ENCODE measurements at places on chromosomes 4 and X.

- DNase-seq: no peak
Observed at GRCh38 chr4:656436-657337, 17.4 kb downstream of the ATP5ME start.

DNA sequence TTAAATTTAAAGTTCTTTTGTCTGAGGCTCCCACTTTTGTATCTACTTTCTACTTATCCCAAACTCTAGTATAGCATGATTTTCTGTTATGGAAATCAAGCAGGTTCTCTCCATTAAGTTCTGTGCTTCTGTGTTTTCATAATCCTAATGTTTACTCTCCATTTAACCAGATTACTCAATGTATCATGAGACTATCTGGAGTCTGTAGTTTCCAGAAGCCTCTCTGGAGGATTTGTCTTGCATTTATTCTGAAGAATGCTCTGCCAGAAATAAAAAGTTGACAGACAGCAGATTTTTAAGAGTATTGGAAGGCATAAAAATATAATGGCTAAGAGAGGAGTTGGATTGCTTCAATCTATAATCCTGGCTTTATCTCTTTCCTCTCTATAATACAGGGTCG lies 39.2 kb upstream of the PLS3 start:
- no peak for DNase-seq

DNA sequence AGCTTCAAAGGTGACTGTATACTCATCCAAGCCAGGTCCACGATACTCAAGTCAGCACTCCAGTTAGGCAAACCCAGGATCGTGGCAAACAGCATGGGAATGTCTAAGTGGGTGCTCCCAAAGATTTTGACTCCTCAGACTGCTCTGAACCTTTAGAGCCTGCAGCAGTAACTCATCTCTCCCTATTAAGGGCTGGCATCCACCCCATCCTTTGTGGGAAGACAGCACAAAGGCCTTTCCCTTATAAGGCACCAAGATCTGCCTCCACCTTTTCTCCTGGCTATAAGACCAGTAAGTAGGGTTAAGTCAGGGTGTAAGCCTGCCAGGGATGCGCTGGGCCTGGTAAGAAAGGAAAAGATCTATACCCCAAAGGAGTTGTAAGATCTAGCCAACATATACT lies 23.6 kb upstream of the SLC25A43 start:
- no peak for DNase-seq

DNA sequence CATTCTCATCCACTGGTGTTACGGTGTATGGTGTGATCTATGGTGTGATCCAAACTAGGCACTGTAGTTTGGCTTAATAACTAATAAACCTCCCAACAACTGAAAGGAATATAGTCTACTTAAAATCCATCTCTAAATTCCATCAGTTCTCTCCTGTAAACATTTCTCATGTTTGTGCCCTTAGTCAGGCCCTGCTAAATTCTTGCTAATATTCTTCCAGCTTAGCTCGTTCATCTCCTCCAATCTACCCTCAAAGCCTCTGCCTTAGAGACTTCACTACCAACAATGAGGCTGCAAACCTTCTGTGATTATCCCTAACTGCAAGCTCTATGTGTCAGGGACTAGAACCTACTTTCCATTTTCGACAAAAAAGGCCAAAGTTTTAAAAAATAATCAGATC lies 28.1 kb downstream of the ZAR1 start:
- DNase-seq: no peak

DNA sequence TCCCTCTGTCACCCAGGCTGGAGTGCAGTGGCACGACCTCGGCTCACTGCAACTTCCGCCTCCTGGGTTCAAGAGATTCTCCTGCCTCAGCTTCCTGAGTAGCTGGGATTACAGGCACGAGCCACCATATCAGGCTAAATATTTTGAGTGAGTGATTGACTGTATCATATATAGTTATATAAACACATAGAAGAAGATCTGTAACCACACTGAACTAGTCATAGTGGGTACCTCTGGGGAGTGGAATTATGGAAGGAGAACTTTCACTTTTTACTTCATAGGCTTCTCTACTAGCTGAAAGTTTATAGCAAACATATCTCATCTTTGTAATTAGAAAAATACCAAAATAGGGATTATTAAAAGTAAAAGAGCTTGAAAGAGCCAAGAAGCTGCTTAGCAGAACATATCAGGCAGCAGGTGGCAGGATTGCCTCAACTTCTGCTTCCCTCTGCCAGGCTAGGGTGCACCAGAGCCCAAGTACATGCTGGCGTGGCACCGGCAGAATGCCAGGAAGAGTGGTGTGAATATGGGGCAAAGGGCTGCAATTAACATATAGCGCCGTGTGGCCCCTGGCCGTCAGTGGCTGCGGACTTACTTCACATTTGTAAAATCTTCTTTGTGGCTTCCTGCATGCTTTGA lies 39.5 kb upstream of the CD40LG start:
- DNase-seq: no peak

GRCh38 chrX:49978176-49978575 lies 55.8 kb downstream of the CLCN5 start:
- DNase-seq: no peak

GRCh38 chr4:88091378-88091777 lies 67.1 kb downstream of the ABCG2 start:
- DNase-seq: no peak

GRCh38 chr4:80365928-80366327 lies 30.4 kb downstream of the CFAP299 start:
- no peak for DNase-seq

DNA sequence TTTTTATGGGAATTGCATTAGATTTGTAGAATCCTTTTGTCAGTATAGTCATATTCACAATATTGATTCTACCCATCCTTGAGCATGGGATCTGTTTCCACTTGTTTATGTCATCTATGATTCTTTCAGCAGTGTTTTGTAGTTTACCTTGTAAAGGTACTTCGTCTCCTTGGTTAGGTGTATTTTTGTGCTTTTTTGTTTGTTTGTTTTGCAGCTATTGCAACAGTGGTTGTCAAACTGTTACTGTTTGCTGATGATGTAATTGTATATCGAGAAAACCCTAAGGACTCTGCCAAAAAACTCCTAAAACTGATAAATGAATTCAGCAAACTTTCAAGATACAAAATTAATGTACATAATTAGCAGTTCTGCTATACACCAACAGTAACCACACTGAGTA lies 127.9 kb upstream of the AR start:
- no peak for DNase-seq
